ENCODE measurements at places on chromosomes 13 and 19.

GRCh38 chr13:93963266-93964145 is 516.0 kb downstream of the DCT start:
- DNase-seq, result no peak

- no peak for DNase-seq
These were observed 45.9 kb downstream of the TSHZ3 start for GRCh38 chr19:31303262-31303815.

DNA sequence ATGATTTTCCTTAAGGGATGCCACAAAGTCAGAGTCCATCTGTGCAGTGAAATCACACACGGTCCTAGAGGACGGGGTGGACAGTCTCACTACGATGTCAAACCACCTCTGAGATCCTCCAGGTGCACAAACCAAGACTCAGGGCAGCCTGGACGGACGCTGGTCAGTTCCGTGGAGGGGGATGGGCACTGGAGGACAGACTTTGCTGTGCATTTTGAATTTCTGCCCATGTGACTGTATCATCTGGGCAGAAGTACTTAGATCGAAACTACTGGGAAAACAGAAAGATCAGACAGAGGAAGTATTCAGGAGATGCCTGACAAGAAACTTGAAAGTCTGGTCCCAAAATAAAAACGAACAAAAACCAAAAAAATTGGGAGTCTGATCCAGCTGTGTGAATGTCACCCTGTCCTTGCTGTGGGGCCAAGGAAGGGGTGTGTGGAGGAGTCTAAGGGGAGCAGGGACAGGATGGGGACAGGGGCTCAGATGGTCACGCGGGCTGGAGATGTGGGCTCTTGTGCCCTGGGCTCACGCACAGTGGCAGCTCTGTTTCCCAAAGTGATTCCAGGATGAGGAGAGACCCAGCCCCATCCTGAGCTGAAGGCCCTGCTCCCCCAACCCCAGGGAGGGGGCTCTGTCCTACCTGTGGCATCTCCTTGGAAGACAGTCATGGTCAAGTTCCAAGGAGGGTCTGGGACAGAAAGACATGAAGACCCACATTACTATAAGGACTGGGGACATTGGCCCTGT is 1.5 kb downstream of the SIGLEC8 start:
- peak; percentile 22 for DNase-seq

DNA sequence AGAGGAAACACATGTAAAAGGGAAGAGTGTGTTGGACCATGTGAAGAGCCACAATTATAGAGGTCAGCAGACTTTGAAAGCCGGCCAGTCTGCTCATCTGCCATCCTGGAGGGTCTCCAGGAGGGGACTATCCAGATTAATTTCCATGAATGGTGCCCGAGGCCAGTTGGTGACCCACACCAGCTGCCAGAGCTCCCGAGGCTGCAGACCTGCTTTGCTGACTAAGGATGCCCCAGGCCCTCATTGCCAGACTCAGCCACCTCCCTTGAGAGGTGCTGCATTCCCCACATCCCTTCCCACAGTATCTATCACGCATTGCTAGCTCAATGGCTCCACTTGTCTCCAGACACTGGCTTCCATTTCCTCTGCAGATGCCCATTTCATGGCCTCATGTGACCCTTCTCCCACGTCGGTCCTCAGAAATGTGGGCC is 110.3 kb downstream of the NALCN start:
- DNase-seq, result no peak

GRCh38 chr19:1251330-1252220 is 3.2 kb downstream of the MIDN start:
- DNase-seq, result peak; percentile 75

DNA sequence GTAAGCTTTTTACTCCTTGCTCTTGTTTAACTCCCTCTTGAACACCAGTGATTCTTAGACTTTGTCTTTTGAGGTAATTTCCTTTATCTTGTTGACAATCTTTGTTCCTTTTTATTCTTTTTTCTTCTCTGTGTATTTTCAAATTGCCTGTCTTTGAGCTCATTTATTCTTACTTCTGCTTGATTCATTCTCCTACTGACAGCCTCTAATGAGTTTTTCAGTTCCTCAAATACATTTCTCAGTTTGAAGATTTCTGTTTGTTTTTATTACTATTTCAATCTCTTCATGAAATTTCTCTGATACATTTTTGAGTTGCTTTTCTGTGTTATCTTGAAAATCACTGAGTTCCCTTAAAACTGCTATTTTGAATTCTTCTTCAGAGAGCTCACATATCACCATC is 154.1 kb downstream of the ATP8A2 start:
- DNase-seq, result no peak

DNA sequence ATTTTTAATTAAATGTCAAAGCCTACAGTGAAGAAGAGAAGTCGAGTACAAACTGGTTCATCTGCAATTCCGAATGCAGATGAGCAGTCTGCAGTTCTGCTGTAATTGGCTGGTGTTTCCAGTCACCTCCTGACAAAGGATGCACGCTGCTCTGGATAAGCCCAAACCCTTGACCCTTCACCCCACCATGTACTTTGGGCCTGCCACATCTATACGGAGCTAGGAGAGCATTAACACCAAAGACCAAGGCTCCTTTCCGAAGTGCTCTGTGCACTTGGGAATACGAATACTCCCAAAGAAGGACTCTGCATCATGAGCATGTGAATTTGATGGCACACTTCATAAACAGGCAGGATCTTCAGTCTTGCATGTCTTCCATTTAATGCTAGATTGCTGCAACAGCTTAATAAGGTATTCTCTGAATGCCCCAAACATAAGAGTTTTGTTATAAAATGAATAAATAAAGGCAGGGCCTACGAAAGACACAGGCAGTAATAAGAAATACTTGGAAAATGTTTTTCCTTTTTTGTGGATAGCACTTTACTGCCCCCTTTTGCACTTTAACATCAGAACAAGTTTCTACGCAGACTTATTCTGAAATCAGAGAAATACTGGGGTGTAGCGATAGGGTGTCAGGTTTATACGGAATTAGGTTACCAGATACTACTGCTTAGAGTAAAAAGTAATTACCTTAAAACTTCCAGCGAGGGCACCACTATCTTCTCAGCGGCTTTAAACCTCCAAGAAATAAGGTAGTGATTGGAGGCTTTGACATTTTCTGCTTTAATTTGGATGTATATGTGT is 15.0 kb downstream of the EFNB2 start:
- no peak for DNase-seq

- DNase-seq, result no peak
These were observed 8.5 kb upstream of the CEACAM5 start for GRCh38 chr19:41699968-41700323.

DNA sequence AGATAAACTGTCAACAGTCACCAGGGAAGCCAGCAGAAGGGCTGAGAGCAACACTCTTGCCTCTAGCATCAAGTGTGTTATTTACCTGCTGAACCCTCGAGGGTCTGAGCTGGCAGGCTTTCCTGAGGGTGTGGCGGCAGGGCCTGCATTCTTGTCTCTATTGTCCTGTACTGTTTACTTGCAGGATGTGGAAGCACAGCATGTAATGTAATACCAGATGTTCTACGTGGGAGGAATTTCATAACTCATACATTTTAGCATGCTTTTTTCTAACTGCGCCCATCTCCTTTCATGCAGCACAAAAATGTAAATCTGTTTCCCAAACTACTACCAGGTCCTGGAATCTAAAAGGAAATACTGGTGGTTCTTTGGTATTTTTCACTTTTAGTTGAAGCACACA is 153.1 kb downstream of the RGCC start:
- no peak for DNase-seq

DNA sequence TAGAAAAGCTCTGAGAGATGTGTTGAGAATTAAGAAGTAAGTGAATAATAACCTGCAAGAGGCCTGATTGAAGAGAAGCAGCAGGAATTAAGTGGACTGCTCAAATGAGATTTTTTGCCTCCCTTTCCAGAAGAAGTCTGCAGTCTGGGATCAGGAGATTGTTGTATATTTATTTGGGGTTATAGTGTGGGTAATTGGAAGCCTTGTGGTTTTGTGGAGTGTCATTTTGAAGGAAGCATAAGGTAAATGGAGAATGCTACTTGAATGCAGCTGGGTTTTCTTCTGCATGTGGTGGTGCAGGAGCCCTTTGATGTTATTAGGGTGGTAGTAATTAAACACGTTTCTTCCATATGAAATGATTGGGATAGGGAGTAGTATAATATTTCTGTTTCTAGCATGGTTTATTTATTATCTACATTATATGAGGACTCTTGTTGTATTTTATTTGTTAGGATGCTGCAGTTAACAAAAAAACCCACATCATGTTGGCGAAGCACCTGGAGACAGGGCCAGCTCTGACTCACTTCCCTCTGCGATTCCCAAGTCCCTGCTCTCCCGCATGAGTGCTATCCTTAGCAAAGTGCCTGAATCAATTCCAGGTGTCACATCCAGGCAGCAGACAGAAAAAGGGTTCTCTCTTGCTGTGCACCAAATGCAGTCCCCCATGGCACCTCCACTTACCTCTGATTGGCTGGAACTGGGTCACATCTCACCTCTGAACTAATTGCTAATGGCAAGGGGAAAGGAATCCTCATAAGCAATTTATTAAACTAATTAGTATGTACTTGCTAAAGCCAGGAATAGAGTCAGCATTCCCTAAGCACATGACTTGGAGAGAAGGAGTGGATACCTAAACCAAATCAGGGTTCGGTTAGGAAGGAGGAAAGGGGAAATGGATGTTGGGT is 54.8 kb downstream of the DGKH start:
- no peak for DNase-seq

DNA sequence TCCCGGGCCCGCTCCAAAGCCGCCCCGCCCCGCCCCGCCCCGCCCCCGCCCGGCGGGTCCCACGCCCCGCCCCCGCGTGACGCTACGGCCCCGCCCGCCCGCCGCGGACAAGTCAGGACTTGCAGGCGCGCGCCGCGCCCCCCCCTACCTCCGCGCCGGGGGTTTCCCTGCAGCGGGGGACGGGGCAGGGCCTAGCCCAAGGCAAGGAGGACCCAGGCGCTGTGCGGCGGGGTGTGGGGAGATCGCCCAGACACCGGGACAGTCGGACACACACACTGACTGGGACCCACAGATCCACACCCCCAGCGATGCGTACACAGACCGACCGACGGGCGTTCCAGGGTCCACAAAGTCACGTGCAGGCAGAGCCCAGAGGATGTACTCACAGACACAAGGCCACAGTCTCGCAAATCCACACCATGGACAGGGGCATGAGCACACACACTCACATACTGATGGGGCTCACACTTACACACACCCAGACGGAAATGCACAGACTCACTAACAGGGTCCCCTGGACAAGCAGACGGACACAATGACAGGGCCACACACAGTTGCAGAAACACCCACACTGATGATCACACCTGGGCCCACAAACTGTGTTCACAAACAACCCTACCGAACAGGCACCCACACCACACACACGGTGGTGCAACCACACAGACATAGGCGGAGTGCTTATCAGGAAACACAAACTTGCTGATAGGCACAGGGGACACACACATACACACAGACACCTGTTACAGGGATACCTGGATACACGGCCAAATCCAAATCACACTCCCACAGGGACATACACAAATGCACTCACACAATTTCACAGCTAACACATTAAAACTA is 436 bp upstream of the BBC3 start:
- DNase-seq, result peak; percentile 91

DNA sequence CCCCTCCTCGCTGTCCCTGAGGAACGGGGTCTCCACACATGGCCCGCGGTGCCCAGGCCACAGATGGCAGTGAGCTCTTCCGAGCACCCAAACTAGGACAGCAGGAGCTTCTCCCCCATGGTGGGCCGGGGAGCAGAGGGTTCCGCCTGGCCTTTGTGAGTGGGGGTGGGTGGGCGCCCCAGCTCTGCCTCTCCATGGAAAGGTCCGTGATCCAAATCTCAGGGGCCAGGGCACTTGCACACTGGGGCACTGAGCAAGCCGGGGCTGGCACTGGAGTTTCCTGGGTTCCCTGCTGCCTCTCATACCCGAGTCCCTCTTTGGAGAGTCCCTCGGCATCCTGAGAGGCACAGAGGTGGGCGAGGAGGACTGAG is 2.2 kb upstream of the DIRAS1 start:
- no peak for DNase-seq

GRCh38 chr19:18059902-18060301 is 26.8 kb downstream of the IL12RB1 start:
- no peak for DNase-seq

- DNase-seq, result no peak
These were observed 21.1 kb downstream of the EVI5L start for GRCh38 chr19:7850945-7851622.

DNA sequence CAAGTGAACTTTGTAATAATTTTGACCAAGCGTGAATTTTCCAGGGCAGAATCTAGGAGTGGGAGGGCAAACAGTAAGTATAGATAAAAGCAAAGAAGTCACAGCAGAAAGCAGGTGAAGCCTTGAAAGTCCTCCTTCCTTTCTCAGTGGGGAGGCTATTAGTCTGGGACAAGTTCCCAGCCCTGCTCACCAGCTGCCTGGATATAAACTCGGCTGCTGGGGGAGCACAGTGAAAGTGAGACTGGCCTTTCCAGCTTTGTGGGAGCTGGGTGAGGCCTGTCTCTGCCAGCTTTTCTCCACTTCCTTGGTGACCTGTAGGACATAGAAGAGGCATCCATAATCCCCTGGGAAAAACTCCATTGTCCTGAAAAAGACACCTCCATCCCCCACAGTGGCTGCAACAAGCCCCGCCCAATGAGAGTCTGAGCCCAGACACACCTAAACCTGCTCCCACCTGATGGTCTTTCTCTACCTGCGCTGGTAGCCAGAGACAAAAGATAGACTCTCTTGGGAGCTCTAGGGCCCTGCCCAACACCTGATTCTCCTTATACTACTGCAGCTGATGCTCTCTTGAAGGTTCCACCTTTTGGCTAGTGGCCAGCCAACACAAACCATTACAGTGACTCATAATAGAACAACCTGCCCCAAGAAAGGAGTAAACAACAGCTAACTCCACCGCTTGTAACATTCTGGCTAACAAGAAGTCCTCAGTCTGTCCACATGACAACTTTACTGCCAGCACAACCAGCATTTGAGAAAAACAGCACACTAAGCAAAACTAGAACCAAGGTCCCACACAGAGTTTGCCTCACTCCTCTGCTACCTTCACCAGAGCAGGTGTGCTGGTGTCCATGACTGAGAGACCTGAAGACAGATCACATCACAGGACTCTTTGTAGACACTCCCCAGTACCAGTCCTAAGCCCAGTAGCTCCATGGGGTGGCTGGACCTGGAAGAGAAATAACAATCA is 252.2 kb upstream of the SLITRK6 start:
- no peak for DNase-seq

GRCh38 chr13:36030670-36031331 is 100.4 kb downstream of the DCLK1 start:
- DNase-seq, result no peak

DNA sequence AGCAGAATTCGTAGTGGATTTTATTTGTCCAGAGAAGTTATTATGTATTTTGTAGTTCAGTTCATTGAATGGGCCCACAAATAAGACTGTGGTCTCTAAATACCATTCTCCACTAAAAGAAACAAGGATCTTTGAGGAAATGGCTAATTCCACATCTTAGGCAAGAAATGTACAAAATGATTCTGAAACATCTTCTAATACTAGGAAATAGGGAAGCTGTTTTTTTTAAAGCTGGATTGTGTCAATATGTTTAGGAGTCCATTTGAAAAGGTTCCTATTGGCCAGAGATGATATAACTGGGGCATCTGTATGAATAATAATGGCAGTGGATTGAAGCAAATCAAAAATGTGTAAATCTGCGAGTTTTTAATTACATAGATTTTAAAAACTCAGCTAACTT is 88.5 kb upstream of the SIAH3 start:
- no peak for DNase-seq

GRCh38 chr19:47309608-47310007 is at the start of gene C5AR1:
Gene C5AR1, plus strand, starts transcription at chr19:47309861. Its CDS starts 35 bp downstream, at chr19:47309896.
- DNase-seq, result no peak

Measured in activated T-cell treated with anti-CD3 and anti-CD28 coated beads, Interleukin-2, amount 50 U/mL, for 24 hours (primary cell).